Right ventricle myocardium superior (tissue), 1 donor: ENCODE measurements at places on chromosomes 3 and 15. TPM values are rescaled to one million over a fixed set of nuclear protein-coding genes. Genes with fewer than 3 reads are reported as not detected.

The GOLGA6D gene
- total RNA-seq, result not detected

The FGF7 gene
- 35.0 TPM for total RNA-seq

The PLAAT1 gene
- 4.5 TPM for total RNA-seq

DNA sequence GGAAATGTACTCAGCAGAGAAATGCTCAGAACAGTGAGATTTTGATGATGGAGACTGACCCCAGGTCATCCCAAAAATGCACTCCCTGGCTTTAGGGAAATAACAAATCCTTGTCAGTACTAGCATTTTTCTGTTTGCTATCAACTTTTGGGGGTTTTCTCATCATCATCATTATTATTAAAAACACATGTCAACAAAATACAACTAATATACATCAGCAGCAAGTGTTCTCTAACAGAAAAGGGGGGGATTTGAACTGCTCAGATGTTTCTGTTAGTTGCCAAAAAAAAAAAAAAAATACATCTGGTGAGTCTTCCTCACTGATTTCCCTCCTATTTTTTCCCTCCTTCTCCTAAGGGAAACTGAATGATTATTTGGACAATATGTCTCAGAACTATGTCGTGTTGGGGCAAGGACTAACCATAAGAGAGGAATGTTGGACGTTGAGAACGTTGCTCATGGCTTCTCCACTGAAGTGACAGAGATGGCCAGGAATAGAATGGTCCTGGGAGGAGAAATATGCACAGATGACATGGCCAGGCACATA lies 230.0 kb upstream of the MCTP2 start:
- DNase-seq, result no peak

DNA sequence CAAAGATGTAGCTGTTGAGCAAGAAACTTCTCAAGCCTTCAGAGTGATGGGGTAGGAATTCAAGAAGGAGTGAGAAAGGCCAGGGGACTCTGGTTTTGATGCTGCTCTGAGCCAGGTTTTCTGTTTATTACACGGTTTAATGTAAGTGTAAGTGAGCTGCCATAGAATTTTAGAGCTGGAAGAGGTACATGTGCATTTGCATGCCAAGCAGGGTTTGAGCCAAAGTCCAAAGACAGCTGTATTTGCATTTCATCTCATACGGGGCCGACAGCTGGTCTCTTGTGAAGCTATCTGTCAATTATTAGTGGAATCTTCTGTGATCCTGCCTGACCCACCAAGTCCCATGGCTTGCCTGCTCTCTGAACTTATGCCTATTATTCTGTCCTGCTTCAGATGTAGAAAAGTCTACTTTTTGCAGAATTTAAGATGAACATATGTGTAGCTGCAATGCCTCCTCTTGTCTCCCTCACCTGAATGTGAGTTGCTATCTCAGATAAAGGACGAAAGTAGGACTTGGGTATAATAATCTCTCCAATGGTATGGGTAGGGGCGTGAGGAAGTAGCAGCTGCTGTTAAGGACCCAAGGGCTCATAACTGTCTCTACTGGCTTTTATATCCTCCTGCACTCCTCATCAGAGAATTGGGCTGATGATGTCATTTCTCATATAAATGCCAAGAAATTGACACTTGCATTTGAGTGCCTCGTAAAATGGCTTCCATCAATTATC lies 160.0 kb downstream of the SQOR start:
- no peak for DNase-seq

GRCh38 chr3:5476403-5476802 lies 288.9 kb downstream of the EDEM1 start:
- DNase-seq, result no peak
